ENCODE measurements at places on chromosomes 3 and 15. TPM values are rescaled to one million over a fixed set of nuclear protein-coding genes. Genes with fewer than 3 reads are reported as not detected.

GABRB3 gene
- total RNA-seq = not detected

XXYLT1 gene
- total RNA-seq = 35.3 TPM

EPHB3 gene
- total RNA-seq = under 0.01 TPM

TIGIT gene
- total RNA-seq = not detected

BOC gene
- 0.09 TPM for total RNA-seq

UROC1 gene
- total RNA-seq = not detected

All from endothelial cell of coronary artery (primary cell).